CD4-positive, alpha-beta T cell treated with Interleukin-21 for 1 hour (primary cell): ENCODE measurements at places on chromosomes 4 and X.

GRCh38 chr4:76951672-76952010, 2.1 kb downstream of the SEPTIN11 start:
- DNase-seq = no peak

DNA sequence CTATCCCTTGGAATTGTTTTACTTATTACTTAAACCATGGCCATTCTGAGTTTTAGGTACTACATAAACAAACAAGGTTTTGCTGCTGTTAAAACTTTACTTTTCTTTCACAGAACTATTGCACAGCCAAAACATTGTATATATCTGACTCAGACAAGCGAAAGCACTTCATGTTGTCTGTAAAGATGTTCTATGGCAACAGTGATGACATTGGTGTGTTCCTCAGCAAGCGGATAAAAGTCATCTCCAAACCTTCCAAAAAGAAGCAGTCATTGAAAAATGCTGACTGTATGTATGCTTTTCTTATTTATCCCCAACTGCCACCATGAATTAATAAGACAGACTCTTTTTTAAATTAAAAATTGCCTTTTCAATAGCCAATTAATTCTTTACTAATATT, 69.8 kb downstream of the CCKAR start:
- DNase-seq = no peak

DNA sequence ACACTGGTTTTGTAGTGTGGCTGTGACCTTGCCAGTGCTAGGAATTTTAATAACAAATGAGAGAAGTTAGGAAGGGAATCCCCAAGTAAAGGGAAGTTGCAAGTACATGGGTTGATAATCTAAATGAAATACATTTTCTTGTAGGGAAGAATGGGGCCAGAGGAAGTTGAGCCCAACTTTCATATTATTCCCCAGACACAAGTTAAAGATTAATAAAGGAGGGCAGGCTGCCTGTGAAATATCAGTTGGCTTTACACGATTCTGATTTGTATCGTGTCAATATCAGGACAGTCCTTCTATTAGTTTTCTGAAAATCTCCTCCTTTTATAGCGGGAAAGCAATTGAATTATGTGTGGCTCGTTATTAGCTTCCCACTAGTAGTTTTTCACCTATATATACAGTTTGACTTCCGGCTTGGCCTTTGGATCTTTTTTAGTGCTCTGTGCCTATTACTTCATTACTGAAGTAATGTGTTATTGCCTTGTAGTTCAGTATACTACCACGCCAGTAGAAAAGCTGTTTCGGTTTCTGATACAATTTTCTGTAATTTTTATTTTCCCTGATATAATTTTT, 1.7 kb downstream of the PDLIM5 start:
- DNase-seq = no peak

DNA sequence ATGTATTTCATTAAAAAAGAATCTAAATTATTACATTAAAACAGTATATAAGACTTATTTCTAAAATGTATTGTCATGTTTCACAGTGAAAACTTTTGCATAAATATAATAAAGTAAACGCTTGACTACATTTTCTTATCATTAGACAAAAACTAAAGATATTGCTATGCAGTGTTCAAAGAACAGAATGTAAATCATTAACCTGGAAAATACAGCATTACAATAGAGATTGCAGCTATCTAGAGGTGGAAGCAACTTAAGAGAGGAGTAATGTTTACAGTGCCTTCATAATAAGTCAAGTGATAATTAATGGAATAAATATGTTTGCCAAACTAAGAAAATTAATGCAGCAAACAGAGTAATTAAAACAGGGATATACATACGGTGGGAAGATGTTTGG, 940.9 kb downstream of the FSTL5 start:
- no peak for DNase-seq

DNA sequence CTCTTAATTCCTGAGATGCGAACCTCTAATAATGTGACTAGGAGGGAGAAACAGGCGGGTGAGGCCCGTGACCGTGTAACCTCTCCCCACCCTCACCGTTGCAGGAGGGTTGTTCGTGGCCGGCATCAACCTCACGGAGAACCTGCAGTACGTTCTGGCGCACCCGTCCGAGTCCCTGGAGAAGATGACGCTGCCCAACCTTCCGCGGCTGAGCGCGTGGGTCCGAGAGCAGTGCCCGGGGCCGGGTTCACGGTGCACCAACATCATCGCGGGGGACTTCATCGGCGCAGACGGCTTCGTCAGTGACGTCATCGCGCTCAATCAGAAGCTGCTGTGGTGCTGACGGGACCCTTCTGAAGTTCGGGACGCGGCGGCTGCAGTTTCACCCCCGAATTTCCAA, 17.8 kb downstream of the PLCXD1 start:
- DNase-seq = no peak

DNA sequence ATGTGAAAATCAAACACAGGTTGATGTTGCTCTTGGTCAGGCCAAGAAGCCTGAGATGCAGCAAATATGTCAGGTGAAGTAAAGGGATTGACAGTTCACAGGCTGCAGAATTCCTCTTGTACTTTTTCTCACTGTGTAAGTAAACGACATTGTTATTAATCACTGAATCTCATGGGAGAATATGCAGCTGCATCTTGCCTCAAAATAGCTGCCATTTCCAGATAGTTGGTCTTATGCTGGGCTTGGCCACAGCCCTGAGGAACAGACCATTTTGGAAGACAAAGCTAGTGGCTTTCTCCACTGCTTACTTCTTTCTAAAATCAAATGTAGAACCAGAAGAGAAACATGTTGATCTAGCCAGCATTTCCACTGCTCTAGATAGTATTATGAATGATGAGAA, 403.4 kb upstream of the NR3C2 start:
- no peak for DNase-seq

DNA sequence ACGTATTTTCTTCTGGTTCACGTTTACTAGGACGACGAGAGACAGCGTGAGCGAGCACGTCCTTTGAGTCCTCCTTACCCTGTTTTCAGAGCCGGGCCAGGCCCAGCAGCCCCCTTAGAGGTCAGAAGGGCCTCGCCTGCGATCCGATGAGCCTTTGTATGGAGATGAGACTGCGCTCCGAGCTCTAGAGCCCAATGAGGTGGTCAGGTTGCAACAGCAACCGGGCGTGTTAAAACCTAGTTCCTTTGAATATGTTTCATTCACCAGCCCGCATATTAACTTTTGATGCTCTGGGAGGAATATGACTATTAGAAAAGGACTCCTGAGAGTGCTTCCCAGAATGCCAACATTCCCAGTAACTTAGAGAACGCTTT, 55.6 kb upstream of the TADA2B start:
- no peak for DNase-seq

GRCh38 chrX:10972706-10973105, 138.4 kb upstream of the HCCS start:
- no peak for DNase-seq

- DNase-seq = no peak
Observed at GRCh38 chr4:77619408-77619807, 13.8 kb downstream of the CXCL13 start.

DNA sequence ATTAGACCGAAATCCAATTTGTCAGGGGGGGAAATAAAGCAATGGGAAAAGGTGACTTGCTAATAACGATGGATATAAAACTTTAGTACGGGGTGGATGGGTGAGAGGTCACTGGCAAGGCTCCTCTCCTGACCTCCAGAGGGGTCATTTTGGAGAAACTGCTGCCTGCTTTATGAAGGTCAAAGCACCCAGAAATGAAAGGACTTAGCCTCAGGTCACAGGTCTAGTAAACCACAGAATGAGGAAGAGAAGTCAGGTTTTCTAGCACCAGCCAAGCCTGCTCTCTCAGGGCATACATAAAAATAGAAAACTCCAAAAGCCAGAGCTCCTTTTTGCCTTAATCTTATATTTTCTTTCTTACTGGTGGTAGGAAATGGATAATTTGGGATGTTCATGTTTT, 134.2 kb downstream of the SHROOM3 start:
- no peak for DNase-seq

GRCh38 chrX:95290455-95290854, 1394.2 kb upstream of the DIAPH2 start:
- DNase-seq = no peak

- DNase-seq = no peak
Observed at GRCh38 chr4:76947369-76947768, 2.2 kb upstream of the SEPTIN11 start.

- no peak for DNase-seq
Observed at GRCh38 chr4:84032372-84032771, 466.7 kb downstream of the NKX6-1 start.

DNA sequence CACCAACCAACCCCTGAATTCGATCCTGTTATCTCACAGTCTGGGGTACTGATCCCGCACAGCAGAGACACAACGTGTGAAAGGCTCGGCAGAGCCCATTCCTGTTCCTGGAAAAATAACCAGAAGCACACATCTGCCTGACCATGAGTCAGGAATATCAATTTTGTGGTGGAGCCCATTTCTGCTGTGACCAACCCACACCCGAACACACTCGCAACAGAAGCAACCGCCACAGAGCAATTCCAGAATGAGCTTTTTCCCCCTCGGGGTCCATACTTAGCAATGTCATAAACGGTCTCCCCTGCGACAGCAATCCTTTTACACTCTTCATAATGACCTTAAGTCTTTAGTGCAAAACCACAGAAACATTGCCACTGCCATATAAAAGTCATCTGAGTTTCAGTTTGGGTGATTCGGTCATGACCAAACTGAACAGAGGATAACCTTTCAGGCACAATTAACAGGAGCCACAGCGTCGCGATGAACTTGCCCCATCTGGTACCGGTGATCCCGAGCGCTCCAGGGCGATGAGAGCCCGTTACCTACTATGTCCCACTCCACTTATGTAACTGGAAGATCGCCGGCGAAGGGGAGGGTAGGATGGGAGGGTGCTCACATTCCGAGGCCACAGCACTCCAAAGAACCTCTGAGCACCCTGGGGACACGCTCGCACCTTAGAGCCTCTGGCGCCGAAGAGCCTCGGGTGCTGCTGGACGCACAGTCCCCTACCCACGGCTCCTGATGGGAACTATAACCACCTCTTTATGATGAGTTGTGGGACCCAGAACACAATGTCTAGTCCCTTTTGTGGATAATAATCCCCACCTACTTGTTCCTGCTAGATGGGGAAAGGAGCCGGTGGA, 1.1 kb downstream of the MECP2 start:
- DNase-seq = peak; percentile 45

DNA sequence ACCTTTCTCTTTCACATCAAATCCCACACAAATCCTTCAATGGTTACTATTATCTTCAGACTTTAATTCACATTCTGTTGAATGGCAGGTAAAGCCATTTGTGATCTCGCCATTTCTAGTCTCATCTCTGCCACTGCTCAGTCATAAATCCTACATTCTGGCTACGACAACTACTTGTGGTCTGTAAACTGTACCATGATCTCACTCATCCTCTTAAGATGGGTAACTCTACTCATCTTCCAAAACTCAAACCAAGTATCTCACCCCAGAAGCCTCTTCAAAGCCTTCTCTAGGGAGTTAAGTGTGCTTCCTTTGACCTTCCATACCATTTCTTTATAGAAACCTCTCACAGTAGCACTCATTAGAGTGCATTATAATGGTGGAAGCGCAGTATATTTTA, 101.8 kb downstream of the NEK1 start:
- no peak for DNase-seq

GRCh38 chr4:83240379-83240875, 44.2 kb downstream of the COQ2 start:
- DNase-seq = no peak

DNA sequence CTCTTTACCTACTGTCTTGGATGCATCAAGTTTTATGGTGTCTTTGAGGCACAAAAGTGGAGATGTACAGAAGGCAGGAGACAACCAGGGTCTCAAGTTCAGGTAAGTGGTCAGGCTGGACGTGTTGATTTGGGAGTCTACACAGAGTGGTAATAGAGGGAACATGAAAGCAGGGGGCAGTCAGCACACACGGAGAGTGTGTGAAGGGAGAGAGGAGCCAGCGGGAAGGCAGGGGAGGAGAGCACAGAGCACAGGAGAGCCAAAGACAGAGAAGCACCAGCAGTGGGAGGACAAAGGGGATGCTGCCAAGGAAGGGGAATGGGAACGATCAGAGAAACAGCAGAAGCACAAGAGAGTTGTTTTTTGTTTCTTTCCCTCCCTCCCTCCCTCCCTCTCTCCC, 32.9 kb downstream of the TMEM150C start:
- DNase-seq = no peak

DNA sequence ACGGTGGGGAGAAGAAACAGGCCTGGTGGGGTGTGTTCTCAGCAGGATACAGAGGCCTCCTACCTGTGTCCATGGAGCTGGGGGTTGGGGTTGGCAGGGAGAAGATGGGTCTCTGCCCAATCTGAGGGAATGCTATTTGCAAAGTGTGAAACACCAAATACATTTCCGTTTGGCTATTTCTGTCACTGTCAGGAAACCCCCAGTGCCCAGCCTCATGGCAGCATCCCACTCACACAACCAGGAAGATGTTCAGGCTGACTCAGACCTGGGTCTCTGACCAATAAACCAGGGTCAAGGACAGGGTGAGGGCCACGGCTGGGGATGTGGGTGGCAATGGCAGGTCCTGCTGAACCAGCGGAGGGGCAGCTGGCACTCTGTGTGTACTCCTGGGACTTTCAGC, 41.3 kb downstream of the BCOR start:
- no peak for DNase-seq

DNA sequence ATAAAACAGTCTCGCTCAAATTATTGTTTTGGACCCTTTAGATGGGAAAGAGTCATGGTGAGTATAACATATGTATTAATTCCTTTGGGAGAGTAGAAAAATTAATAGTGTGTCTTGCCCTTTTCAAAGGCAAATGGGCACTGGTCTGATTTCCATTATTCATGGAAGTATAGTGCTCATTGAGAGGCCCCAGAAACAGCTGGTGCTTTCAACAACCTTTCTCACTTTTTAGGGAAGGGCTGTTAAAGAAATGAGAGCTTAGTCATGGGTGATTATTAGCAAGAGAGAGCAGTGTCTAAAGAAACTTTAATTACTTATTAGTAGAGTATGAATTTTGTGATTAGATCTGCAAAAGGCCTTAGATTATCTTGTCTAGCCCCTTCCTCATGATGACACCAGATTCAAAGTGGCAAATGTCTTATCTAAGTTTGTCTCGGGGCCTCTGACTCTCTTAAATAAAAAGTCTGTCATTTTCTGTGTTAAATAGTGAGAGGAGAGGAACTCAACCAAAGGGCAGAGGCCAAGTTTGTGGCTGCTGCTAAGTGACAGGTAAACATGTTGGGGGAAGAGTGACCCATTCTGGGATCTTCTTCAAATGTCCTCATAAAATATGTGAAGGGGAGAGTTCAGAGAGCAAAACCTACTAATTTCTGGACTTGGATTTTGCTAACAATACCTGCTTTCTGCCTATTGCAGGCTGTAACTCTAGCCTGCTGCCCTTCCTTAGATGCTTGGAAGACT, 110.6 kb downstream of the REPS2 start:
- DNase-seq = no peak

DNA sequence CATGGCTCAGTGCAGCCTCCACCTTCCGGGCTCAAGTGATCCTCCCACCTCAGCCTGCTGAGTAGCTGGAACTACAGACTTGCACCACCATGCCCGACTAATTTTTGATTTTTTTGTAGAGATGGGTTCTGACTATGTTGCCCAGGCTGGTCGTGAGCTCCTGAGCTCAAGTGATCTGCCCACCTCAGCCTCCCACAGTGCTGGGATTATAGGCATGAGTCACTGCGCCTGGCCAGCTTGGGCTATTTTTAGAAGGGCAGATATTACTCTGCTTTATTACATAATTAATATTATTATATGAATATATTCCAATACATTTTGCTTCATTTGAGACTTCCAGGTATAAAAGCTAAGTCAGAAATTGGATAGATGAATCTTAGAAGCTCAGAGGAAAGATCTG, 143.7 kb upstream of the ANK2 start:
- DNase-seq = no peak

- no peak for DNase-seq
Observed at GRCh38 chrX:10356979-10357378, 200.2 kb downstream of the CLCN4 start.
